Activated CD4-positive, alpha-beta T cell treated with anti-CD3 and anti-CD28 coated beads for 36 hours (primary cell): ENCODE measurements at places on chromosomes 6 and 20. TPM values are rescaled to one million over a fixed set of nuclear protein-coding genes. Genes with fewer than 3 reads are reported as not detected.

Gene GTSF1L
- total RNA-seq: 0.23 TPM

Gene CEP43
- 20.0 TPM for total RNA-seq

Gene RING1
- 39.3 TPM for total RNA-seq

Gene RSPO3
- total RNA-seq: not detected

Gene POM121L2
- not detected for total RNA-seq

Gene FAM162B
- not detected for total RNA-seq

Gene RAET1G
- total RNA-seq: not detected

Gene GZF1
- 8.9 TPM for total RNA-seq

- no peaks in the 10 kb centered on the region for H3K36me3 ChIP-seq
- no peak overlapping the region for H3K4me3 ChIP-seq
- H3K4me1 ChIP-seq: no peaks in the 10 kb centered on the region
- H3K27ac ChIP-seq: no peak overlapping the region
These were observed 7.7 kb upstream of the PBOV1 start for GRCh38 chr6:138225953-138226352.

GRCh38 chr20:50675671-50676376, 15.5 kb downstream of the RIPOR3 start:
- no peak overlapping the region for H3K27ac ChIP-seq
- no peaks in the 10 kb centered on the region for H3K4me1 ChIP-seq
- DNase-seq: no peak

GRCh38 chr6:121760191-121760590, 324.7 kb downstream of the GJA1 start:
- H3K27ac ChIP-seq: no peak overlapping the region
- H3K27me3 ChIP-seq: no peaks in the 10 kb centered on the region
- H3K4me1 ChIP-seq: no peaks in the 10 kb centered on the region
- DNase-seq: no peak
